ENCODE measurements at places on chromosomes 7 and 10. TPM values are rescaled to one million over a fixed set of nuclear protein-coding genes. Genes with fewer than 3 reads are reported as not detected.

Gene AHR
- 113 TPM for total RNA-seq

Gene CABCOCO1
- not detected for total RNA-seq

Gene MMP21
- total RNA-seq = not detected

Gene NPY4R
- total RNA-seq = 0.10 TPM

Gene TRPV5
- not detected for total RNA-seq

DNA sequence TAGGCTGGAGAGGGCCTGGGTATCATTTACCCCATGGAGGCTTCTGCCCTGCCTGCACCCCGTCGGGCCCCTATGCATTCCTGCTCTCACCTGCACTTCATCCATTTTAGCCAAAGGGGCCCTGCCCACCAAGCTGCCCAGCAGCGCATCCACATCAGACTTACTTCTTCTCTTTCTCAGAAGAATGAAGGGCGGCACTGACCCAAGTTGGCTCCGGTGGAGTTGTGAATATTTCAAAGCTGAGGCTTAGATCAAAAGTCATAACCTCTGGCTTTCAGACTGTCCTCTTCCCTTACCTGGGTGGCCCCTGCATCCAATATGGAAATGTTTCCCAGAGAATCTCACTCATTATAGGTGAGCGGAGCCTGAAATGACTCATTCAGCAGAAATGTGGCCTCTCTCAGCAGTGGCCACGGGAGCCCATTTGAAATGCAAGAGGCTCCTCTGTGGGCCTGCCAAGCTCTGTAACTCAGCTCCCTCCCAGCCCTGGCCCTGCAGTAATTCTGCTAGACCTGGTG lies 117.6 kb upstream of the TCF7L2 start:
- peak; percentile 13 for DNase-seq

- peak; percentile 69 for DNase-seq
Measured at GRCh38 chr10:57983281-57983791, 284.4 kb downstream of the IPMK start.

DNA sequence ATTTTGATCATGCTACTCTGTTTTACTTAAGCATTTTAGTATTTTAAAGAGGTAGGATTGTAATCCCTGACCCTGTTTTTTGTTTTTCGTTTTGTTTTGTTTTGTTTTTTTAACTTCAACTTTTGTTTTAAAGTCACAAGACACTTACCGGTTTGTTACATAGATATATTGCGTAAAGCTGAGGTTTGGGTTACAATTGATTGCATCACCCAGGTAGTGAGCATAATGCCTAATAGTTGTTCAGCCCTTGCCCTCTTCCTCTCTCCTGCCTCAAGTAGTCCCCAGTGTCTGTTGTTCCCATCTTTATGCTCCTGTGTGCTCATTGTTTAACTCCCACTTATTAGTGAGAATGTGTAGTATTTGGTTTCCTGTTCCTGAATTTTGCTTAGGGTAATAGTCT lies 93.1 kb upstream of the TEX47 start:
- DNase-seq = no peak

Gene NPFFR1
- total RNA-seq = not detected

- DNase-seq = no peak
Measured at GRCh38 chr10:115953281-115953680, 319.7 kb downstream of the GFRA1 start.

GRCh38 chr10:109875151-109875568 lies 48.2 kb downstream of the XPNPEP1 start:
- DNase-seq = no peak

DNA sequence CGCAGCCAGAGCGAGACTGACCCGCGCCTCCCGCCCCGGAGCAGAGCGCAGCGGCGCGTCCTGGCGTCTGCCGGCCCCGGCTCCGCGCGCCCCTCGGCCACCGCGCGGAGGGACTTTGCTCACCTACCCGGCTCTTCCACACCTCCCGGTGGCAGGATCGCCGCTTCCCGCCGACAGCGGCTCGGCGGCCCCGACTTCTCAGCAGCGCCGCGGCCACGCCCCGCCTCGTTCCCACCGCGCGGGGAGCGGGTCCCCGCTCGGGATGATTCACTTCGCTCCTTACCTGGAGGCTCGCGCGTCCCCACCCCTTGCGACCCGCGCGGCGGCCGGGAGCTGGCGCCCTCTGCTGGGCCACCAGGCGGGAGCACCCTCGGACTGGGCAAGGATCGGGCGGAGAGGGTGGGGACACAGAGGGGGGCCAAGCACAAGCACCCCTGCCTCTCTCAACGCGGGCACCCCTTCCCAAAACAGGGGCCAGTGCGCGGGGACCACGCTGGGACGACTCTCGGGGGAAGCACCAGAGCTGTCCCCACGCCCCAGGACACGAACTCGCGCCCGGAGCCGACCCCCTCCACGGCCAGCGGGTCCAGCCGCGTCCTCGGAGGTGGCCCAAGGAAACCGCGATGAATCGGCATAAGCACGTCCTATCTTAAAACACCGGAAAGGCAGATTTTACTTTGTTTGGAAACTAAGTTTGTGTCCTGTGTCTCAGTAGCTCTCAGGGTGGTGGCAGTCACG lies 101.0 kb upstream of the SVIL start:
- DNase-seq = peak; percentile 78

GRCh38 chr7:78493401-78493800 lies 694.8 kb downstream of the PHTF2 start:
- DNase-seq = no peak

DNA sequence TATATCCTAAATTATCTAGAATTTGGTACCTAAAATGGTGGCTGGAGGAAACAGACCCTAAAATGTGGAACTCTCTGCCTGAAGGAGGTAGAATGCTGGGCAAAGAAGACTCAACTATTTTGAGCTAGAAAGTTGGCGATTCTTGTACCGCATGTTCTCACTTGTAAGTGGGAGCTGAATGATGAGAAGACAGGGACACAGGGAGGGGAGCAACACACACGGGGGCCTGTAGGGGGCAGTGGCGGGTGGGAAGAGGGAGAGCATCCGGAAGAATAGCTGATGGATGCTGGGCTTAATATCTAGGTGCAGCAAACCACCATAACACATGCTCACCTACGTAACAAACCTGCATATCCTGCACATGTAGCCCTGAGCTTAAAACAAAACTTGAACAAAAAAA lies 250.6 kb downstream of the CALN1 start:
- DNase-seq = no peak

DNA sequence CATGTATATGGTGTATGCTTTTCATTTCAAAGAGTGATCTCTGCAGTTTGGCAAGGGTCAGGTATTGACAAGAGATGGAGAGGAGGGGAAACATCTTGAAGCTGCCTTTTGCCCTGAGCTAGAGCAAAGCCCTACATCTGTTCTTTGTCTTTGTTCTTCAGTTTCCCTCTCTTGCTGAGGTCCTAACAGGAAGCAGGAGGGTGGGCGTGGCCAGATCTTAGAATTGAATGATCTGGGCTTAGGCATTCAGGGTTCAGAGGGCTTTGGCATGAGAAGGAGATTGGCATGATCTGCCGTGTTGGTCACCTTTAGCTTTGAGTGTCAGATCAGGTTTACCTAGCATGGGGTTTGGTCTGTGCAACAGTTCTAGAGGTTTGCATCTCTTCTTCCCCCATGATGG lies 41.3 kb downstream of the LRMDA start:
- no peak for DNase-seq

Gene LIPK
- total RNA-seq = not detected

Gene MKX
- not detected for total RNA-seq

DNA sequence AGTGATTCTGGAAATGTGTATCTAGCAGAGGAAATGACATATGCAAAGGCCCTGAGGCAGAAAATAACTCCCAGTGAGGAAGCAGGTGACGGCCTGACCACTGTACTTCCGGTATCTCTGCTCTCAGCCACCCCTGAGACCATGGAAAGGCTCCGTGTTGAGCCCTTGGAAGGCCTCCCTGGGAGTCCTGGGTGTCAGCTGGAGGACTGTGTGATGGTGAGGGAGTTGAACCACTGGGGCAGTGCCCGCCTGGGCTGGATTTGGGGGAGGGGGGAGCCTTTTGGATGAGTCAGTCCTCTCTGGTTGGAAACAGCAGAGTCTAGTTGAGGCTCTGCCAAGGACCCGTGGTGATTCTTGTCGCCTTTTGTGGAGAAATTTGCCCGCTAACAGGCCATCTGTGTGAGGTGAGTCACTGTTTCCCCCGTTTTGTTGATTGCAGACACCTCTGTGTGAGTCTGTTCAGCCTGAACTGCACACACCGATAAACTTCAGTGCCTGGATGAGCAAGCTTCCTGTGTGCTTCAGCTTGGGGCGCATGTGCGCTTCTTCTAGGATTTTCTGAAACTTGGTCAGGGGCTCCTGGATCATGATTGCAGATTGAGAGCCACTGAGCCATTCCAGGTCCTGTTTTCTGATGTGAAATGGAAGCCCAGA lies 98.6 kb downstream of the GRK5 start:
- DNase-seq = peak; percentile 97

- DNase-seq = peak; percentile 78
Measured at GRCh38 chr10:61896854-61897661, 4.4 kb upstream of the ARID5B start.

Data from RPMI7951 (cell line).